Anterior cingulate cortex (tissue), 58 donors: ENCODE measurements at places on chromosomes 12 and 14.

DNA sequence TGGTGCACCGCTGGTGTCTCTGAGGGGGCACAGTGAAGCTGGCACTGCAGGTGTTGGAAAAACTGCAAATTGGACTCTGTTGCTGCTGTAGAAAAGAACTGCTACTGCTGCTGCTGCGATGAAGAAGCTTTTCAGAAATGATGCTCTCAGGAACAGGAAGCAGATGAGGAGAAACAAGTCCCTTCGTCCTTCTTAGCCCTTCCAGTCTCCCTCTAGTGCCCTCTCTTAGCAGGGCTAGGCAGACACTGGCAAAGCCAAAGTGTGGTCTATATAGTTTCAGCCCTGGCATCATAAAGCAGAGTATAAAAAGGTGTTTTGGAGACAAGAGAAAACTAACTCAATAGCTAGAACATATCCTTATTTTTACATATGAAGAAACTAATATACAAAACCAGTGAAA, 174.5 kb downstream of the MYRFL start:
- DNase-seq = no peak

DNA sequence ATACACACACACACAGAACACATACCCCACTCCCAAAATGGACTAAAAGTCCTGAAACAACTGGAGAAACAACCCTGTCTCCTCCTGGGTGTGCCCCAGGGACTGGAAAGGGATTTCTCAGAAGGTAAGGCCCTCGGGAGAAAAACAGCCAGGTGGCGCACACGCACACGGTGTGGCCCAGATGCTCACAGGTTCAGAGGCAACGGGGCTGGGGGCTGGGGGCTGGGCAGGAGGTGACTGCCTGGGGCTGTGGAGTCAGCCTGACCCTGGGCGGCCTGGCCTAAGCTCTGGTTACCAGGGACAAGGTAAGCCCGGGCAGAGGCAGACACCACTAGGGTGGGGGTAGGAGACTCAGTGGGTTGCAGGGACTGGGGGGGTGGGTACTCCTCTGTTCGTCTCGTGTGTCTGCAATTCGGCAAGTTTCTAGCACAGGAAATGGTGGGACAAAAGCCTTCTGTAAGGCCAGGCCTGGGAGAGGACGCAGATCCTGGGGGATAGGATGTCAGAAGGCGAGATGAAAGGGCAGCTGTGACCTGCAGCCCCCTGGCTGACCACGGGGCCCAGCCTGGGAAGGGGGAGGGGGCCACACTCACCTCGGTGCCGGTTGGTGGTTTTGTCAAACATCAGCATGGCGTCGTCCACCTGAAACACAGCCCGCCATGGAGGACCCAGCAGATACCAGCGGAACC, 10.4 kb downstream of the MSI1 start:
- no peak for DNase-seq

DNA sequence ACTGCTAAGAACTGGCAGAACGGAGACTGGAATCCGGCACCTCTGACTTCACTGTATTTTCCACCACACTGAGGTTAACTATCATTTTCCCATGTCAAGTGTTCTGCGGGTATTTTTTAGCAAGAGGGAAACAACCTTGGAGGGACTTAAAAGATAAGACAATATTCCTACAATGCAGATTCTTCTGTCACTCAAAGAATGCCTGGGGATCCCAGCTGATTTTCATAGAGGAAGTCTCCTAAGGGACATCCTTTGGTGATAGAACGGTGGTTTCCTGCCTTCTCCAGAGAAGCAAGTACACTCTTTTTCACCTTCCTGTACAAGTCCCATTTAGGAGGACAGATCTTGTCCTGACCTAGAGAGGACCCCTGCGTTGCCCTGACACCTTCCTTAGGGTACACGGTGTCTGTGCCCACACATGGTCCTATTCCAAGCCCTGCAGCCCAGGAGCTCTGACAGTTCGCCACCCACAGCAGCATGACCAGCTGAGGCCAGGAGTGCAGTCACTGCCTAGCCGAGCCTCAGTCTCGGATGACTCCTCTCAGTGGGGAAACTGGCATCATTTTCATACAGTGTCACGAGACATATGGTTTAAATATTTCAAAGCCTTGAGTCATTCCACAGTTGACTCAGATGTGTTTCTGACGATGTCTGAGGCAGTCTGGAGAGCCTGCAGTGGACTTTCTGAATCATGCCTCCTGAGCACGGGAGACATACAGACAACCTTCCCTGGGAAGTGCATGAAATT, 181.3 kb upstream of the FKBP4 start:
- DNase-seq = no peak

DNA sequence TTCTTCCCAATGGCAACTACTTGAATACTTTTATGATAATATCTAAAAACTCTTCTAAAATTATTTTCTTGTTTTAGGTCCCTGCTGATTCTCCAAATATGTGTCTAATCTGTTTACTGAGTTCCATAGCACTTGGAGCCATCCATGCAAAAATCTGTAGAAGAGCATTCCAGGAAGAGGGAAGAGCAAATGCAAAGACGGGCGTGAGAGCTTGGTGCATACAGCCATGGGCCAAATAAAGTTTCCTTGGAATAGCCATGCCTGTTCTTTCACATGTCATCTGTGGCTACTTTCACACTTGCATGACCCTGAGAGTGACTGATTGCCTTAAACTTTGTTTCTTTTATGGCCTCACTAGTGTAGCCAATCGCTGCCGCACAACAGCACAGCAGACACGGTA, 13.0 kb upstream of the EGLN3 start:
- DNase-seq = no peak
